Gastrocnemius medialis (tissue), 4 donors: ENCODE measurements at places on chromosomes 11 and 22. TPM values are rescaled to one million over a fixed set of nuclear protein-coding genes. Genes with fewer than 3 reads are reported as not detected.

DNA sequence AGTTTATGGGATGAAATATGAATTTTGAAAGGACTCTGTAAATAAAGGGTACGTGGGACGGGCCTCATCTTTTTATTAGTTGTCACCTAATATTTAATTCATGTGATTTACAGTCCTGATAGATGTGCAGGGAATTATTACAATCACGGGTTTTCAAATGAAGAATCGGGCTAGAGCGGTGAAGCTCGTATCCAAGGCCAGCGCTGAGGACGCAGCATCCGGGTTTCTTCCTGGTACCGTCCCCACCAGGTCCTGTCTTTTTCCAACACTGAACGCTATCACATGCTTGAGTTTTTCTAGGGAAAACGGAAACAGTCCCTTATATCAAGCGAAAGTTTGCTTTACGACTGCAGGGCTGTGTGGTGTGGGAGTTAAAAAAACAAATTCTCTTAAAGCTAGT, 787 bp downstream of the SMDT1 start:
- no peak for DNase-seq
- H3K36me3 ChIP-seq = no peaks in the 10 kb centered on the region
- peak overlapping the region; percentile 100 for H3K27ac ChIP-seq

- H3K36me3 ChIP-seq = no peaks in the 10 kb centered on the region
- peaks cover 11% of the 10 kb centered on the region for H3K4me1 ChIP-seq
- H3K27ac ChIP-seq = no peak overlapping the region
- no peak overlapping the region for H3K4me3 ChIP-seq
- no peak for DNase-seq
- no peaks in the 10 kb centered on the region for H3K27me3 ChIP-seq
Observed at GRCh38 chr11:86664930-86665329, 7.5 kb downstream of the ME3 start.

HOATZ gene
- total RNA-seq = not detected

DNA sequence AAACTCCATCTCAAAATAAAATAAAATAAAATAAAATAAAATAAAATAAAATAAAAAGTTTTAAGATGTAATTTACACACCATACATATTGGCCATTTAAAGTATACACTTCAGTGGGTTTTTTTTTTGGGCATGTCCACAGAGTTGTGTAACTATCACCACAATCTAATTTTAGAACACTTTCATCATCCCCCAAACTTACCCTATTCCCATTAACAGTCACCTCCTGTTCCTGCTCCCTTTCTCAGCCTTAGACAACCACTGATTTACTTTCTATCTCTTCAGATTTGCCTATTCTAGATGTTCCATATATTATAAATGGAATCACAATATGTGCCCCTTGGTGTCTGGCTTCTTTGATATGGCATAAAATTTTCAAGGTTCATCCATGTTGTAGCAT, 4.6 kb upstream of the ACER3 start:
- peaks cover 2% of the 10 kb centered on the region for H3K4me1 ChIP-seq
- H3K36me3 ChIP-seq = no peaks in the 10 kb centered on the region
- peak overlapping the region; percentile 39 for H3K27ac ChIP-seq

MIOX gene
- not detected for total RNA-seq

BARX2 gene
- 4.4 TPM for total RNA-seq
